Cortex of kidney (tissue), 1 donor: ENCODE measurements at places on chromosomes 2 and 18.

GRCh38 chr2:137969418-137969765 is 5.1 kb downstream of the HNMT start:
- DNase-seq = no peak

DNA sequence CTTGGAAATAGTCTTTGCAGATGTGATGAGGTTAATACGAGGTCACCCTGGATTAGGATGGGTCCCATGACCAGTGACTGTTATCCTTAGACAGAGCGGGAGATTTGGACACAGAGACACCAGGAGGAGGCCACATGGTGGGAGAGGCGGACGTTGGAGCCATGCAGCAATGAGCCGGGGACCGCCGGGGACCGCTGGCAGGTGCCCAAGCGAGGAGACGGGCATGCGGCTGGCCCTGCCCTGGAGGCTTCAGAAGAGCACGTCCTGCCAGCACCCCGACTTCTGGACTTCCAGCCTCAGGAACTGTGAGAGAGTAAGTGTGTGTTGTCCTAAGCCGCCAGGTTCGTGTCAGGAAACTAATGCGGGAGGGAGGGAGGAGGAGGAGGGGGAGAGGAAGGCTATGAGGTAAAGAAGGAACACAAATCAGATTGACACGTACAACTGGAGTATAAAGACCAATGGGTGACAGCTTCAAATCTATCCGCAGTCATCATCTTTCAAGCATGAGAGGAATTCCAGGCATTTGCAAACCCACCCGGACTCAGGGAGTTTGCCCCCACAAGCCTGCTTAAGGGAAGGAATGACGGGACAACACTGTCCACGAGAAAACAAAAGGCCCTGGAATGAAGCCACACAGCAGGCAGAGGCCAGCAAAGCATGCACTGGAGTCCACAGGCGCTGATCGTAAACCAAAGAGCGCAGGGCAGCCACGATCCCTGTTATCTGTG is 11.6 kb upstream of the BOK start:
- DNase-seq = no peak

DNA sequence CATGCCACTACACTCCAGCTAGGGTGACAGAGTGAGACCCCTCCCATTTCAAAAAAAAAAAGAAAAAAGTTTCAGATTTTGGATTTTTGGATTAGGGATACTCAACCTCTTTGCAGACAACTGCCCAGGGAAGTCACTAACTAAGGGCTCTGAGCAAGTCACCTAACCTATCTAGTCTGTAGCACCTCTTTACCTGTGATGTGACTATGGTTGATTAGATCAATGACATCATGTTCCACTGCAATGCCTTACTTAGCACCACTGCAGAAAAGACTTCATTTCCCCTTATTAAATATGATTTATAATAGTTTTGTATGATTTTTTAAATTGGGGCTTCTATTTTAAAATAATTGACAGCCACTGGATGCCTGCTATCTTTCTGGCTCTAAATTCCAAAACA is 41.2 kb downstream of the CUL3 start:
- no peak for DNase-seq

GRCh38 chr2:127064642-127065250 is 42.2 kb downstream of the BIN1 start:
- DNase-seq = no peak

- DNase-seq = no peak
Measured at GRCh38 chr2:68237976-68238580, 14.3 kb downstream of the PPP3R1 start.

DNA sequence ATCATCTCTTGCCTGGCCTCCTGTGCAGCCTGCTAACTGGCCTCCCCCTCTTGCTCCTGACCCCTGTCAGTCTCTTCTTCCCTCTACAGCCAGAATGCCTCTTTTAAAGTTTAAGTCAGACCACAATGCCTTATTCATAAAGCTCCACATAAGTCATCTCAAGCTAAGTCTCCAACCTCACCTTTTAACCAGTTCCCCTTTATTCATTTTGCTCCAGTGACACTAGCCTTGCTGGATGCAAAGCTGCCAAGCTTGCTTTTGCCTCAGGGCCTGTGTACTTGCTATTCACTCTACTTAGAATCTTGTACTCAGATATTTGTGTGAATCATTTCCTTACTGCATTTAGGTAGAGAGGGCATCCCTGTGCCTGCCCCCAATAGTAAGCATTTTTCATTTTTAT is 180.9 kb downstream of the PDE1A start:
- no peak for DNase-seq

DNA sequence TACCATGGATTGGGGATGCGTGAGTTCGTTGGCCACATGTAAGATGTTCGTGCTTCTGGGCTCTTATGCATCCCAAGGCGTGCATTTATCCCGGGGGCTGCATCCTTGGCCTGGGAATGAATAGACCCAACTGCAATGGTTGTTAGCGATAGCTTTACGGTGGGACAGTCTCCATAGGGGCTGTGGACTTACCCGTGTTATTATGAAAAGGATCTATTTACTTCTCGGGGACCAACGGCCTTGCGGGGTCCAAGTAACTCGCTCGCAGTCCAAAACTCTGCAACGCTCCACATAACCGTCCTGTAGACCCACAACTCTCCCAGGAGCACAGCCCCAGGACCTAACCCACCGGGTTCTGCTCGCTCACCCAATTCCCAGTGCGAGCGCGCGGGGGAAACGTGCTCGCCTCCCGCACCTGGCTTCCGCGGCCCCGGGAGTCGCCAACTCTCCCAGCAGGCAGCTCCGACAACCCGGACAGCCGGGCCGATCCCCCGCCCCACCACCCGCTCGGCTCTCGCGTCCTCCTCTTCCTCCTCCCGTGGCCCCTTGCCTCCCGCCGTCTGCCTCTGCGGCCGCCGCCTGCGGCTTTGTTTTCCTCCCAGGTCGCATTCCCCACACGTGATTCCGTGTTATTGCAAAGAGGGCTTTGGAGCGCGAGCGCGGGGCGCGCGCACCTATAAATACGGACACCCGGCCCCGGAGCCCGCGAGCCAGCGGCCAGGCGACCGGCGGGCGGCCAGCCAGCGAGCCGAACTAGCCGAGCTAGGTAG is at the start of gene CABLES1:
TSS of gene CABLES1 (plus strand) at position 706 of the 770 bp plus-strand sequence. CDS start 278 bp downstream, outside the sequence.
- no peak for DNase-seq

DNA sequence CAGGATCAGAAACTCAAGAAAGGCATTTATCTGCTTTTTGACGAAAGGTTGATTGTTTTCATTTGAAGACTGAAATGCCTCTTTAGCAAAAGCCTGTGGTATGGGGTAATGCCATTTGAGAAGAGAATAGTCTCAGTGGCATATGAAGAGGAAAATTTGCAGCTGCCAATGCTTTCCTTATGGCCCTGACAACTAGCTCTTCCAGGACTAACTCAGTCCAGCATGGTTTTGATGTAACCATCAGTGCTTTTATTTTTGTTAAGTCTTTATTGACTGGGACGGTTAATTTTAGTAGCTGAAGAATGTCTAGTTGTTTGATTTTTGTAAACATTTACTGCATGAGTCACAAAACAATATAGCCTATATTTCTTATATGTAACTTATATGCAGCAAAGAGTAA is 158.4 kb downstream of the LNPK start:
- DNase-seq = no peak

GRCh38 chr18:59996370-59996966 is 96.7 kb downstream of the PMAIP1 start:
- no peak for DNase-seq

DNA sequence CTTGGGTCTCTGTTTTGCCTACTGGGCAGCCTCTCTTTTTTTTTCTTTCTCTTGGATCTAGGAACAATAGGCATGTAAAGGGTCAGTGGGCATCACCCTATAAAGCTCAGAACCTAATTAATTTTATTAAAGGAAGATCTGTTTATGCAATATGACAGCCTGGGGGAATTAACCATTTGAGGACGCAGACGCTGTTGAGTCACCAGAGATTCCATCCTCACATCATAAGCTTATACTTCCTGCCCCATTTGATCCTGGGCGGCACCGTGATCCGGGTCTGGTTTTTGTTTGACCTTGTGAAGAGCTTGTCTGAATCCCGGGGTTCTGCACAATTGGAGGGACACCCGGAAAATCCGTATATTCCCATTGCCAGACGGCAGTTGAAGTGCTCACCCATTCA is 16.8 kb upstream of the BCL11A start:
- no peak for DNase-seq

- no peak for DNase-seq
Measured at GRCh38 chr2:28375742-28376631, 16.7 kb upstream of the FOSL2 start.

- DNase-seq = no peak
Measured at GRCh38 chr2:192357217-192357616, 162.5 kb upstream of the TMEFF2 start.

- DNase-seq = no peak
Measured at GRCh38 chr2:183185534-183185933, 61.3 kb downstream of the NUP35 start.

DNA sequence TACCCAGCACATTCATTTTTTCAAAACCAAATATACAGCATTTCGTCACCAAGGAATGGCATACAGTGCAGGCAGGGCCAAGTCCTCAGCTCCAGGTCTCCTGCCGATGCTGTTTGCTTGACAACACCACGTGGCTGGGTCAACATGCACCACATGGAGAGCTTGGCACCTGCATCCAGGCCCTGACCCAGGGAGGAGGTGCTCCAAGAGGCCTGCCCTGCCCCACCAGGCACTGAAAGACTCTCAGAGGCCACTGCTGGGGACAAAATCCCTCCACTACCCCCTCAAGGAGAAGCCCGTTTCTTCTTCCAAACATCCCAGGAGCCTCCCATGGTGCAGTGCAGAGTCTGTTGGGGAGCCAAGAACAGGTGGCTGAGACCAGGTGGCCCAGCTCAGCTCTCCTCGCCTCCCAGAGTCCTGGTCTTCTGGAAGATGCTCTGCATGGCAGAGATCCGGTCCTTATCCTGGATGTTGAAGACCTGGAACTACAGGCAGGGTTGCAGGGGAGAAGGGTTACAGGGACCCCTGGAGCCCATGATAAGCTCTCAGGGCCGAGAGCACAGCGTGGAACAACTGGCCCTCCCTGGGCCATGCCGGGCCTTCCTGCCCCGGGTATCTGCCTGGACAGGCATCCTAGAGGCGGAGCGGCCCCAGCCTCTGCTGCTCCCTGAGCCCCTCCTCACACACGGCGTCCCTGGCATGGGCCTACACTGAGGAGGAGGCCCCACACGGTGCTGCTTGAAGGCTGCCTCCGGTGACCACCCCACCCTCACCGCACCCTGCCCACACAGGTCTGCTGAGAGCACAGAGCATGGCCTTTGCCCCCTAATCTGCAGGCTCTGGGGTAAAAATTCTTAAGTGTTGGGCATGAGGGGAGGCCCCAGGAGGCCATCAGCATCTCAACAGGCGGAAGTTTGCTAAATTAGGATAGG is 9.0 kb downstream of the MAB21L4 start:
- no peak for DNase-seq

DNA sequence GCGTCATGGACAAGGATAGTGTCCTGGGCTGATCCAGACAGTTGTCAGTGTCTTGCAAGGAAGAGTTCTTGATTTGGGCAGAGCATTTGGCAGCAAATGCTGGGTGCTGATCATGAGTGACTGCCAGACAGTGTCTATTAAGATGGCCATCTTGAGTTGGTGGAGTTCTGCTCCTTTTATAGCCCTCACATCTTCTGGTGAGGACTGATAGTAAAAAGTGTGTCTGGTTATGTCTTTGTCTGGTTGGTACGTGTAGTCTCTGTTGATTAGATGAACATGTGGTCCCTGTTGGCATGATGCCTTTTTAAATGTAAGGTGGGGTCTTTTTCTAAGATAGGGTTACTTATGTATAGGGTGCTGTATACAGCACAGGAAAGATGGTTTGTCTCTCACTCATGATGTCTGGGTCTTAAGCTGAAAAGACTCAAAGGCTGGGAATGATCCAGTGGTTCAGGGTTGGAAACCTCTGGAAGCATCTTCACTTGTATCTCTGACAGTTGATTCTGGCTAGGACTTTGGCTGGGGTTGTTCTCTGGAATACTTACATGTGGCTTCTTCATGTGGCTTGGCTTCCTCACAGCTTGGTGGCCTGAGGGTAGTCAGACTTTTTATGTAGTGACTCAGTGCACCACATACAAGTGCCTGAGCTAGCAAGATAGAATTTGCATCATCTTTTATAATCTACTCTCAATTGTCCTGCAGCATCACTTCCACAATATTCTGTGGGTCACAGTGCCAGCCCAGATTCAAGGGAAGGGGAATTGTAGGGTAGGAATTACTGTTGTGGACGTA is 11.8 kb downstream of the MTX2 start:
- DNase-seq = no peak

DNA sequence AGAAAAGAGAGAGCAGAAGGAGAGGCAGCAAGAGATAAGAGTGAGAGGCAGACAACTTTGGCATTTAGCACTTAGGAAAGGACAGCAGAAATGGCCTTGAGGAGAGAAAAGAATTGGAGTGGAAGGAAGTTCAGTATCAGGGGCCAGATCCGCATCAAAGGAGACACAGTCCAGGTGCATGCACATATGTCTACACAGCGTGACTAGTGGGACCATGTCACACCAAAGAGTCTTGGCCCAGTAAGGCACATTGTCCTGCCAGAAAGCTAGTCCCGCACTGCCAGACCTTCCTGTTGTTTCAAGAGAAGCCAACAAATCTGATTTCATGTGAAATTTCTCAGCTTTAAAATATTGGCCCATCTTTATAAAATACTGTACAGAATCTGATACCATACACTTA is 8.5 kb upstream of the STK39 start:
- DNase-seq = no peak

GRCh38 chr18:40168026-40168425 is 1787.0 kb upstream of the PIK3C3 start:
- DNase-seq = no peak

DNA sequence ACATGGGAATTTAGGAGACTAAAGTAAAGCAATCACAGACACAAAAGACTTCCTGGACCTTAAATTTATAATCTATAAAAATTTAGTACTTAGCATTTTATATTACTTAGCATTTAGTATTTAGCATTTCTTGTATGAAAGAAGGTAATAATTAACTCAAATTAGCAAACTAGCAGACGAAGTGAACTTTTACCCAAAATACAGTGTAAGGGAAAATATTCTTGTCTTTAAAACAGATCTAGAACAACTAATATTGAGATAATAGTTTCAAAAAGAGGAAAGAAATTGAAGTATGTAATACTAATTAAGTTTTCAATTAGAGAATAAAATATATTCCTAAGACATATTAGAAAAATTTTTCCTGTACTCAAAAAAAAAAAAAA is 134.5 kb upstream of the ZNF804A start:
- DNase-seq = no peak

- no peak for DNase-seq
Measured at GRCh38 chr18:69969491-69969890, 21.8 kb upstream of the CD226 start.

GRCh38 chr2:46266134-46266533 is 31.1 kb upstream of the EPAS1 start:
- DNase-seq = no peak

GRCh38 chr2:137772451-137772850 is 191.8 kb upstream of the HNMT start:
- DNase-seq = no peak

DNA sequence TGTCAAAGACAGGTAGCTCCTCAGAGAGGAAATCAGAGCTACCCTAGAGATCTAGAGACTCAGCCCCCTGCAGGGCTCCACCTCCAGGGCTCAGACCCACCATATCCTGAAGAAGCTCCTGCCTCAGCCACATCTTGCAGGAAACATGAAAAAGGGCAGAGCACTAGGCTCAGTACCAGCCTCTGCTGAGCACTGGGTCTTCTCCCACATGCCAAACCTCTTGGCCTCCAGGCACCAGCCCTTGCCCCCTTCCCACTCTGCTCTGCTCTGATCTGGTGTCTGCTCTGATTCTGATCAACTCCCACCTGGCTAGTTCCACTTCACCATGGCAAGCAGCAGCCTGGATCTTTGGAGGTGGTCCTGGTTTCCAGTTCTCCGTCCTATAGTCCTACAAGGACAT is 114.3 kb upstream of the SLC66A3 start:
- no peak for DNase-seq
